ENCODE measurements at places on chromosomes 16 and 17.

GRCh38 chr16:87107201-87107600, 210.0 kb downstream of the C16orf95 start:
- no peak for DNase-seq

- DNase-seq: no peak
Measured at GRCh38 chr16:88874938-88875599, 8.6 kb upstream of the PABPN1L start.

- no peak for DNase-seq
Measured at GRCh38 chr17:64040206-64040605, 19.8 kb upstream of the ICAM2 start.

- DNase-seq: no peak
Measured at GRCh38 chr17:47877368-47878034, 18.5 kb upstream of the SP2 start.

GRCh38 chr17:75317671-75318070, 28.4 kb upstream of the SLC25A19 start:
- no peak for DNase-seq

DNA sequence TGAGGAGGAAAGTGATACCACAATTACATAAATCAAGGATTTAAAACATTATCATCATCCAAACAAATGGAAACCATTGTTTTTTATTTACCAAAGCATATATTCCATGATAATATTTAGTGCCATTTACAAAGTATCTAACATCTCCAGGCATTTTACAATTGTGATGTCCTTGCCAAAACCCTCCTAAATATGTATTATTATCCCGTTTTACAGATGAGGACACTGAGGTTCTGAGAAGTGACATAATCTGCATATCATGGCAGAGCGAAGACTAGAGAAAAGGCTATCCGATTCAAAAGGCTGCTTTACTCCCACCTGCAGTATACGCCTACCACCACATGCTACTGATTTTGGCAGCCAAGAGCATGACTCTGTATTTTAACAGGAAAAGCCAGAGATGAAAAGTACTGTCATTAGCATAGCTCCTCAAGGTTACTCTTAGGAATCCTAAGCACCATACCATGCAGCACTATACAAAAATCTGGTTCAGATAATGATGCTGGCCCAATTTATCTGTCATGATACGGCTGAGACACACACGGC, 301.4 kb downstream of the CA10 start:
- DNase-seq: no peak

- no peak for DNase-seq
Measured at GRCh38 chr17:69434164-69434579, 19.7 kb downstream of the MAP2K6 start.

DNA sequence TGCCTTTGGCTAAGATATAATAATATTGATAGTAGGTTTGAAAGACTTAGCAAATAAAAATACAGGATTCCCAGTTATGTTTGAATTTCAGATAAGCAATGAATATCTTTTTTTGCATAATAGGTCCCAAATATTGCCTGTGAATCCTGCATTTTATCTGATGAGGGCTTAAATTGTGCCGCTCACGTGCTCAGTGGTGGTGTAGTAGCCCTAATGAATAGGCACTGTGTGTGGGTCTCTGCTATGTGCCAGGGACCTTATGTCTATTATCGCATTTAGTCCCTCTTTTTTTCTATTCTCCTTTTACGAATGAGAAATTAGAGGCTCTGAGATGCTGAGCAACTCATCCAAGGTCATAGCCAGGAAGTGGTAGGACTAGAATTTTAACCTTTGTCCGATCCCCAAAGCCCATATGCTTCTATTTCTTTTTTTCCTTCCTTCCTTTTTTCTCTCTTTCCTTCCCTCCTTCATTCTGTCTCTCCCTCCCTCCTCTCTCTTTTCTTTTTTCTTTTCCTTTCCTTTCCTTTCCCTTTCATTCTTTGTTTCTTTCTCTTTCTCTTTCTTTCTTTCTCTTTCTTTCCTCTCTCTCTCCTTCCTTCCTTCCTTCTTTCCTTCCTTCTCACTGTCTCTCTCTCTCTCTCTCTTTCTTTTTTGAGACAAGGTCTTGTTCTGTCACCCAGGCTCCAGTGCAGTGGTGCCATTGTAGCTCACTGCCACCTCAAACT, 47.2 kb downstream of the RGS9 start:
- DNase-seq: no peak

GRCh38 chr17:79652999-79653643, 42.3 kb upstream of the RBFOX3 start:
- DNase-seq: no peak

- no peak for DNase-seq
Measured at GRCh38 chr16:28984091-28984490, 761 bp upstream of the LAT start.

DNA sequence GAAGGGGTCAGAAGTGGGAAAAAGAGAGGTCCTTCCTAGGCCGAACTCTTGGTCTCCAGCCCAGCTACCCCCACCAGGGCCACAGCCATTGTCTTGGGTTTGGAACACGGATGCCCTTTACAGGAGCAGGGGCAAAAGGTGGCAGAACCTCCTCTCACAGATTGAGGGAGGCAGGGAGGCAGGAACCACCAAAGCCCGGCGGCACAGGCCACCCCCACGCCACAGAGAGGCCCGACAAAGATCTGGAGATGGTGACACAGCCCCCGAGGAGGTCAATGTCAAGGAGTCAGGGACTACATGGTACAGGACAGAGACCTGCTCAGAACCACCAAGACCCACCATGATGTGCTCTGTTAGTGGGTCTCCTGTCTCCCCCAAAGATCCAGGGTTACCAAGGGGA, 44.4 kb upstream of the DLX4 start:
- DNase-seq: no peak

GRCh38 chr17:53543472-53543871, 279.3 kb upstream of the KIF2B start:
- DNase-seq: no peak

DNA sequence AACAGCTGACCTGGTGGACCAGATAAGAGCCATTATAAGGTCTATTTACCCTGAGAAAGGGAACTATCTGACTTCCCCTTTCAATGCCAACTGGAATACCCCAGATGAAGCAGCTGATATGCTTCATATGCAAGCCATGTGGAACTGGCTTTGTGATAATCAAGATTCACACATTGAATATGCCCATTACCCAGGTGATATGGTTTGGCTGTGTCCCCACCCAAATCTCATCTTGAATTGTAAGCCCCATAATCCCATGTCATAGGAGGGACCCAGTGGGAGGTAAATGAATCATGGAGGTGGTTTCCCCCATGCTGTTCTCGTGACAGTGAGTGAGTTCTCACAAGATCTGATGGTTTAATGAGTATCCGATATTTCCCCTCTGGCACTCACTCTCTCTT, 42.1 kb downstream of the IKZF3 start:
- DNase-seq: no peak

- DNase-seq: no peak
Measured at GRCh38 chr16:58236831-58237230, 38.9 kb upstream of the CSNK2A2 start.

DNA sequence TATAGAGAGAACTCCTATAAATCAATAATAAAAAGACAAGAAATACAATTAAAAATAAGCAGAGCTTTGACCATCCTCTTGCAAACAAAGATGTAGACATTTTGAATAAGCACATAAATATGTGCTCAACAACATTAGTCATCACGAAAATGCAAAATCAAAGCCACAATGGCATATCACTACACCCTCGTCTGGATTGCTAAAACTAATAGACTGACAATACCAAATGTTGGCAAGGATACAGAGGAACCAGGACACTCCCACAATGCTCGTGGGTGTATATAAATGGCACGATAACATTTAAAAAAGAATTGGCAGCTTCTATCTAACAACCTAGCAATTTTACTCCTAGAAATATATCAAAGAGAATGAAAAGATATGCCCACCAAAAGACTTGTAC, 530.8 kb downstream of the HAPSTR1 start:
- DNase-seq: no peak

Data from stimulated activated CD8-positive, alpha-beta memory T cell treated with anti-CD3 and anti-CD28 coated beads, Interleukin-7, amount 100 ng/mL, for 1 hour (primary cell).